Activated T-cell treated with anti-CD3 and anti-CD28 coated beads, Interleukin-2, amount 50 U/mL, for 1 hour (primary cell): ENCODE measurements at places on chromosomes 12 and 14.

GRCh38 chr12:128796439-128797118 is 27.2 kb downstream of the SLC15A4 start:
- no peak for DNase-seq

DNA sequence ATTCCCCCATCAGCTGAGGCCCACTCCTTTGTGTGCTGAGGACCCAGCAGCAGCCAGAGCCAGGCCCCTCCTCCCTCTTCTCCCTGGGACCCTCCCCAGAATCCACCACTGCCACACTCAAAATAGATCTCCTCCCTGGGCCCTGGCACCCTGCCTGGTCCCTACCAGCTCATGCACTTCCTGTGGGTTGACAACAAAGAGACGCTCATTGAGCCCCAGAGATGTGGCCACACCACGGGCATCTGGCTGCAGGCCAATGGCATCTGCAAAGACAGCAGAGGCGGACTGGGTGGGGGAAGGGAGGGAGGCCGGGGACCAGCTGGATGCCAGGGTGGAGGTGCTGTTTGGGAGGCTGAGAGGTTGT is 16.0 kb upstream of the ENDOU start:
- peak; percentile 68 for DNase-seq

DNA sequence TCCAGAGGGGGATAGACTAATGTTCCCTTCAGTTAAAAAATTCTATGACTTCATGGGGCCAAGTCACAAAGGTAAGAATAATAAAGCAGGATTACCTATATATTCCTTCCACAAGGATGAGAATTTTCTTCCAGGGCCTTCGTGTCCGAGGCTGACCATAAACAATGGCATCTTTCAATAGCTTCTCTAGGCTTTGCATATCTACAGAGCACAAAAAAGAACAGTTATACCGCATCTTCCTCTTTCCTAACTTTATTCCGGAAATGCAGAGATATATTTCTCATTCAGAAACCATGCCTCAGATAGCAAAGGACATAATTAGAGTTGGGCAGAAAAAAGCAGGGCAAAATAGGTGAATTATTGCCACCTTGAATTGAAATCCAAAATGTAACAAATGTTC is 58.3 kb upstream of the ISM2 start:
- no peak for DNase-seq

- DNase-seq, result no peak
Observed at GRCh38 chr14:32865827-32866376, 72.8 kb upstream of the NPAS3 start.

DNA sequence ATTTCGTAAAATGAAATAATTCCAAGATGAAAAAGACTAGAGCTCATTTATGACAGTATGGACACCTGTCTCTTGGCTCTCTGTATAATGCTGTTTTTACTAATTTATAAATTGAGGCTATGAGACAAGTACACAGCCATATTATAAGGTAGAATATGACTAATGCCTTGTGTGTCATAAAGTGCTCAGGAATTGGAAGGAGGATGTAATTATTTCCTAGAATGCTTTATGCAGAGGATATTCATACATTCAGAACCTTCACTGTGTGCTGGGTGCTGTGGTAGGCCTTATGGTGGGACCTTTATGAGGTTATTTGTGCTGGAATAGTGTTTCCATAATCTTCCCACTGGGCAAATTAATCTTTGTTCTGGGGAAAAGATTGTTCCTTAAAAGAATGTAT is 13.3 kb downstream of the PCNX1 start:
- no peak for DNase-seq

DNA sequence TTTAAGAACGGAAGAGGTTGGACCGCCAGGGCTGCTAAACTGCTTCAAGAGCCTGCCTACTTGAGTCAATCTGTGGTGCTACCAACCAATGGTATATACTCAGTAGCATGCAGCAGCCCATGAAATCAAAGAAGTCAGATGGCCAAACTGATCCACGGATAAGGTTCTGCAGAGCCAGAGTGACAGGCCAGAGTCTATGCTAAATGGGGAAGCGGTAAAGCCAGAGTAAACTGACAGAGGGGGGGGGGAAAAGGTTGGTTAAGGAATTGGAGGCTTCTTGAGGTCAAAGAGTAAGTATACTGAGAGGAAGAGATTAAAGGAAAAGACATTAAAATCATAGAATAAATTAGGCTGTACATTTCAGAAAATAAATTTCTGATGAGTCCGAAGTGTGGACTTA is 15.4 kb upstream of the SLC6A13 start:
- no peak for DNase-seq

- DNase-seq, result no peak
Observed at GRCh38 chr14:98711453-98711852, 560.5 kb downstream of the BCL11B start.

- no peak for DNase-seq
Observed at GRCh38 chr12:50211392-50212070, 44.4 kb upstream of the CERS5 start.

DNA sequence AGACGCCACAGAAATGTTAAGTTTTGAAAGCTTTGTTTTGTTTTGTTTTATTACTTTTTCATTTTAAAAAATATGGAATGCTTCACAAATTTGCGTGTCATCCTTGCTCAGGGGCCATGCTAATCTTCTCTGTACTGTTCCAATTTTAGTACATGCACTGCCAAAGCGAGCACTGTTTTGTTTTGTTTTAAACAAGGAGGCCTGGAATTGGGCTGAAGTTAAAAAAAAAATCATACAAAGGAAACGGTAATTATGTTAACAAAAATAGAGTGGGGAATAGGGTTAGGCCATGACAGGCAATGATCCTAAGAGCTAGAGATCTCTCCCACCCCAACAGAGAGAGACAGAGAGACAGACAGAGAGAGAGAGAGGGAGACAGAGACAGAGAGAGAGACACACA is 57.0 kb downstream of the ZFP36L1 start:
- DNase-seq, result no peak

GRCh38 chr12:94263011-94263811 is 114.8 kb downstream of the PLXNC1 start:
- DNase-seq, result peak; percentile 54
